ENCODE measurements at places on chromosomes 4 and X. TPM values are rescaled to one million over a fixed set of nuclear protein-coding genes. Genes with fewer than 3 reads are reported as not detected.
A peak's percentile ranks its signal among the peaks of the same experiment; 100 is the strongest.

DNA sequence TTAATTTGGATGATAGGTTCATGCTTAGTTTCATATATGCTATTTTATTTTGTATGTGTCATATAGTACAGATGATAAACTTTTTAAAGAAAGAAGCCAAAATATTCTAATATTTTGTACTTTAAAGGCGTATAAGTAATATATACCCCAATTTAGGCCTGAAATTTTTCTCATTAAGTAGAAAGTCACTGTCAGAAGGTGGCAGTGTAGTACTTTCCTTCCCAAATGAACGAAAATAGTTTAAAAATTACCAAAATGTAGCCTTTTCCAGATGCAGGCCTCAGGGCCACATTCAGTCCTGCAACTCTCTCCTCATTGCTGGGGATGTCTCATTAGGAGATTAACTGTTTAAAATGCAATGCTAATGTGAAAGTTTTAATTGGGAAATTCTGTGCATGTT lies 1263.6 kb downstream of the C4orf33 start:
- H3K4me1 ChIP-seq = no peaks in the 10 kb centered on the region
- H3K27me3 ChIP-seq = no peaks in the 10 kb centered on the region
- no peaks in the 10 kb centered on the region for H3K36me3 ChIP-seq

KCND1 gene
- 5.1 TPM for total RNA-seq

ZNF280C gene
- total RNA-seq = 14.8 TPM

- H3K36me3 ChIP-seq = no peaks in the 10 kb centered on the region
- peak overlapping the region; percentile 95 for H3K27ac ChIP-seq
- H3K27me3 ChIP-seq = no peaks in the 10 kb centered on the region
- DNase-seq = peak; percentile 37
- H3K4me1 ChIP-seq = peaks cover 46% of the 10 kb centered on the region
Measured at GRCh38 chr4:183098019-183098722, 886 bp upstream of the WWC2 start.

DNA sequence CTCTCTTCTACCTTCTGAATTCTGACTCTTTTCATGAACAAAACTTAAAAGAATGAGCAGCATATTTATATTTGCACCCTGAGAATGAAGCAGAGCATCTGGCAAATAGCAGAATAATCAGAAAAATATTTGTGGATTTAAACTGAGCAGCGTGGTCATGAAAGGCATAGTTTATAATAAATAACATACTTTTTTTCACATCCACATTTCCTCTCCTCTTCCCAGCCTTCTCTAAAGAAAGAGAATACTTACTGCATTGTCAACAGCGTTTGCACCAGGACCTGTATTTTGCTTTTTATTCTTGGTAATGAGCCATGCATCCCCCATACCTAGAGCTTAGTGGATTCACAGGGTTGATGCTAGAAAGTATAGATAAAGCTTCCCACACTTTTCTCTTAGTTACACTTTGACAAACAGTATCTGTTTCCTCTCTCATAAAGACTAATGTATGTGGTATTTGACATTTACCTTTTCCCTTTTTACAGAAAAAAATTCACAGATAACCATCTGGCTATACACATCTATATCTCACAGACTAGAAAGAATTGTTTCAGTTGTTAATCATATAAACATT lies 131.5 kb downstream of the PRSS12 start:
- no peak for DNase-seq
- H3K4me3 ChIP-seq = no peak overlapping the region
- peaks cover 18% of the 10 kb centered on the region for H3K4me1 ChIP-seq
- H3K27ac ChIP-seq = peak overlapping the region; percentile 44
- no peaks in the 10 kb centered on the region for H3K27me3 ChIP-seq

DNA sequence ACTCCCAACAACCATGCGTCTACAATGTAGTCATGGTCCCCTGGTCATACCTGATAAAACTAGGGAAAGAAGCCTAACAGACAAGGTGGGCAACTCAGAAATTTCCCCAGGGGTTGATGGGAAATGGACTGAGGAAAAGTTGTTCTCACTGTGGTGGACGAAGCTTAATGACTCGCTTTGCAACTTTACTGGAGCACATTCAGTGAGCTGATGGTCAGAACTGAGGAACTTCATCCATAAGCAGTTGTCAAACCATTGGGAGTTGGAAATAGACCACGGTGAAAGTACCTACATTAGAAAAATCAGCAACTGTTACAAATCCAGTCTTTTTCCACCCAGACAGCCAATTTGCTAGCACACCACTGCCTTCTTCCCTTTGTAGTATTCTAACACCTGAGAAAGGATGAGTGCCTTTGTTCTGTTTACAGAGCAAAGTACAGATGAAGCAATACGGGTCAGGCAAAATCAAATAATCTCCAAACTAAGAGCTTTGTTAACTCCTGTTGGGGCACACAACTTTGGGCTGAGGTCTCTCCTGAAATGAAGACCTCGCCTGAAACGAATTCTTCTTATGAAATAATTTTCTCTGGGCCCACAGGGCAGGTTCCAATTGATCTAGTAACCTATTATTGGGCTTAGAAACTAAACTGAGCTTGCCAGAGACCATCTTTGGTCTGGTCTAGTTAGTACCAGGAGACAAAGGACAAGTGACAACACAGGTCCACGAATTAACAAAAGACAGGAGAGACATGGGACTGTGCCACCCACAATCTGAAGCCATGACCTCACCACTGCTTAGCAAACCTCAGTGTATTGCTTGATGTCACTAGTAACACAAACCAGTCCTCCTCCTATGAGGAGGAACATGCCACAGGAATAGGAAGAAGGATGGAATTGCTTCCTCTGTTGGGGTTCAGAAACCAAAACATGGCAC lies 58.9 kb upstream of the NFKB1 start:
- H3K27ac ChIP-seq = no peak overlapping the region
- H3K36me3 ChIP-seq = no peaks in the 10 kb centered on the region
- peaks cover 23% of the 10 kb centered on the region for H3K4me1 ChIP-seq
- H3K4me3 ChIP-seq = no peak overlapping the region

DNA sequence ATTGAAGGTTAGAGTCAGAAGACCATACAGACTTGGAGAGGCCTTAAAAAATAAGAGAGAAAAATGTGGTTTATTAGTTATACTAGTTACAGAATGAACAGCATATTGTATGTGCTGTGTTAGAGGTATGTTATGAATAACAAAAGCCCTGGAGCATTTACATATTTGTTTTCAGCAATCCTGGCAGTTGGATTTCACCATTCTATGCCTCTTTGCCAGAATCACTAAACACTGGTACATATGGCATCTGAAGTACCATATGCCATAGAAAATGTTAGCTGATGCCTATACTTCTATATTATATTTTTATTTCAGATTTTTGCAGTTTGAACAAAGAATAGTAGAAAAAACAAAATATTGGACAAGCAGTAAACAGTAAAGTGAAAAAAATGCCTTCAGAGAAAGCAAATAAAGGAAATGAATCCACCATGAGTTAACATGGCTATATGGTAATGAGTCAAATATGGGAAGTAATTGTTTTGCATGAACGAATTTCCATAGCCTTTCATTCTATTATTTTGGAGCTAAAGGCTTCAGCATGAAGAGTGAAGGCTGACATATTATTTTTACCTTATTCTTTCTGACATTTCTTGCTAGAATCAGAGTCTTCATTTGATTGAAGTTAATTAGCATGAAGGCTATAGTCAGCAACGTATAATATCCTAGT lies 41.9 kb upstream of the PRDM8 start:
- H3K27ac ChIP-seq = no peak overlapping the region
- no peak for DNase-seq
- H3K36me3 ChIP-seq = no peaks in the 10 kb centered on the region

XAGE5 gene
- total RNA-seq = not detected

All from mesothelial cell of epicardium (in vitro differentiated cells).